ENCODE measurements at places on chromosomes 1 and 21. TPM values are rescaled to one million over a fixed set of nuclear protein-coding genes. Genes with fewer than 3 reads are reported as not detected.

CD53 gene
- total RNA-seq = 0.96 TPM

DNA sequence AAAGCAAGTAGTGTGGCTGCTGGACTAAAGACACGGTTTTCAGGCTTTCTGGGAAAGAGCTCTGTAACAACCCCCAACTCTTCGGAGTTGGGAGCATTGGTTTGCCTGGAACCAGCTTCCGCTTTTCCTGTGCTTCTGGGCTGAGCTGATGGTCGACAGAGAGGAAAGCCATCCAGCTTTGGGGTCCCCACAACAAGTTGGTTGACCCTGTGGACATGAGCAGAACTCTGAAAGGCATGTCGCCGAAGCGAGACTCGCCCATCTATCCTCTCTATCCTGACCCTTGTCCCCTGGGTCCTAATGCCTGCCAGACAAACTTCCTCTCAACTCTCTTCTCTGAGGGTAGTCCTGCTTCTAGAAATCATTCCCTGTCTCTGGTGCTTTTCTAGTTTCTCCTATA lies 31.9 kb upstream of the FCGR2A start:
- no peaks in the 10 kb centered on the region for H3K36me3 ChIP-seq
- no peaks in the 10 kb centered on the region for H3K27me3 ChIP-seq

DNA sequence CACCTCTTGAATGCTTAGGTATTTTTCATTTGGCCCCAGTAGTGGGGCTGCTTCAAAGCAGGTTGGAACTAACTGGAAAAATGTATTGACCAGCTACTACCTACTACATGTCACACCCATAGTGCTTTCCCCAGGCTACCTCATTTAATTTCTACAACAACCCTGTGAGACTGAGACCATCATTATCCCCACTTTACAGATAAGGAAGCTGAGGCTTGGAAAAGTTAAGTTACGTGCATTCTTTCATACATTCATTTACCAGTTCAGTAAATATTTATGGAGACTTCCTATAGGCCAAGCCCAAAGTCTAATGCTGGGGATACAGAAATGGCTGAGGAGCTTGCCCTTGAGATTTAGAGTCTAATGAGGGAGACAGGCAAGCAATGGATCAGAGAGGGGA lies 14.5 kb upstream of the PADI3 start:
- H3K4me3 ChIP-seq = no peak overlapping the region
- no peaks in the 10 kb centered on the region for H3K36me3 ChIP-seq
- H3K27ac ChIP-seq = no peak overlapping the region
- DNase-seq = no peak

ABCG1 gene
- total RNA-seq = 1.6 TPM

DNA sequence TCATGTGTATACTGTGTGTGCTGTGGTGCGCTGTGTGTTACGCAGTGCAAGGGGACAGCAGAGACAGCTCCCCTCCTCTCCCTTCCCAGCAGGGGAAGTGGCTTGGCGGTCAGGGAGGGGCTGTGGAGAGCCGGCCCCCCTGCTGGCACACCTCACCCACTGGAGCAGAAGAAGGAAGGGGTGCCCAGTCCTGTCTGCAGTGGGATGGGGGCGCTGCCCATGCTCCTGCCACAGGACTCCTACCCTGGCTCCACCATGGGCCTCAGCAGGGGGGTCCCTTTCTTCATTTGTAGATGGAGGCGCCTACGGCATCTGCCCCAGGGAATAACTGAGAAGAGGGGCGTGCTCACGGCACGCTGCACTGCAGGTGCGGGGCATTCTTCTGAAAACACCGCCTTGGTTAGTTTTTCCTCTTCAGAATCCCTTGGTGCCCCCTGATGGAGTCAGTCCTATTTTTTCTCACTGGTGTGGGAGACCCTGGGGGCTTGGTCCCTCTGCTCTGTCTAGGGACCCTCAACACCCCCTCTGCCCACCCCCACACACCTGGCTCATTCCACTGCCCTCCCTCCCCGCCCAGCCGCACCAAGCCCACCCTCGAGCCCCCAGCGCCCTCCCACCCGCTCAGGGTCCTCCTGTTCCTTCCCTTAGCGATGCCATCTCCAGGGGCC lies 13.8 kb upstream of the LDLRAP1 start:
- H3K27ac ChIP-seq = no peak overlapping the region
- no peaks in the 10 kb centered on the region for H3K36me3 ChIP-seq
- no peak for DNase-seq
- H3K4me3 ChIP-seq = no peak overlapping the region
- no peaks in the 10 kb centered on the region for H3K27me3 ChIP-seq

DNA sequence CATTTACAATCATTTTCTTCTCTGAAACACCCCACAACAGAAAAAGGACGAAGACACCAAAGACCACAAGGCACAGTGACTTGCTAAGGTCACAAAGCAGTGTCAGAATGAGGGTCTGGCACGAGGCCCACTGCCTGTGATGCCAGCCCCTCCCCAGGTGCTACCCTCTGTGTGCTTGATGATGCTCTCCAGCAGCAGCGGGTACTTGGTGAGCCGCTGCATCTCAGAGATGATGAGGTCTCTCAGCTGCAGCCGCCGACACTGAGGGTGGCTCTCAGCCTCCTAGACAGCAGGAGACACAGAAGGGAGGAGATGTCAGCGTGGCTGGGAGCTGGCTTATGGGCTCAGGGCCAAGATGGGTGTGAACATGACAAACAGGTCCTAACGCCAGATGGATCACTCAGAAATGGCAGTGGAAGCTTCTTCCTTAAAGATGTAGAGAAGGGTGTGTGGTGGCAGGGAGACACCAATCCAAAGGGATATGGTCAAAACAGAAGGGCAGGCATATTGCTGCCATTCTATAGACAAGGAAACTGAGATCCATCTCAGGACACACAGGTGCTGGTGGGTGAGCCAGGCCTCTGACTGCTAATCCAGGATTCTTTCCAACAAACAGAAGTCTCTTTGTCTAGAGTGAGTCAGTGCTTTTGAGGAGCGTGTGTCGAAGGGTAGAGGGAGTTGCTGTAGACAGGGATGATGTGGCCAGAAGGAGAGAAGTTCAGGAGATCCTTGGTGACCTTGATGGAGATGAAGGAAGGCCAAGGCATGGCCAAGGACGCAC lies 25.6 kb downstream of the LRRC71 start:
- H3K27me3 ChIP-seq = no peaks in the 10 kb centered on the region
- no peak overlapping the region for H3K4me3 ChIP-seq
- peaks cover 7% of the 10 kb centered on the region for H3K4me1 ChIP-seq
- peak; percentile 24 for DNase-seq
- H3K27ac ChIP-seq = no peak overlapping the region
